GM12864 (cell line): ENCODE measurements at places on chromosomes 4 and X.

DNA sequence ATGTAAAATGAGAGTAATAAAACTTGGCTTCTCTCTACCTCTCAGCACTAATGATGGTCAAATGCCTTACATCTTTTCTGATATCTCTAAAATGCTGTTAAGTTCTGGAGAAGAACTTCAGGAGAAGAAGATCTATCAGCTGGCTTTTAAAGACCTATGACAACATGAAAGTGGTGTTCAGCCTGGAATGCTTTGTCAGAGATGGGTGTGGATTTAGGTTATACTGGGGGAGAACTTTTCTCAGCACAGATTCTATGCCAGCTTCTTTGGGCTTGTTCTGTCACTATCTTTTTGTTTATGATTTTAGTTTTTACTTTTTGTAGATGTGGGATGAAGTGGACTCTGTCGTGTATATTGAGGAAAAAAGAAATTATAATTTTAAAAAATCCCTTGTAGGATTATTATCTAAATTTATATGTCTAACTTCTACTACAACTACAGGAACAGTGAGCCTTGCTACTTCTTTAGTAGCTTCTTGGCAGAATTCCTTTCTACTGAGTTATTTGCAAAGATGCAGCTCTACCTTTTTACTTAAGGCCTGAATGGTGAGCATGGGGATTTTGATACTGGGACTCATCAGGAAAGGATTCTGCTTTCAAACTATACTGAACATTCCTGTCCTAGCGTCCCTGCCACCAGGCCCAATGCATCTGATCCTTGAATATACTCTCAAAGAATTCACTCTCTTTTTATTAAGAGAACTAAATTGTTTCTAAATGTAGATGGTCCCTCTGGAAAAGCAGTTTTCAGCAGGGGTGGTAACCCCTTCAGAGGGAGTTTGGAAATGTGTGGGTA, 19.6 kb downstream of the CYP2U1 start:
- no peak for DNase-seq

DNA sequence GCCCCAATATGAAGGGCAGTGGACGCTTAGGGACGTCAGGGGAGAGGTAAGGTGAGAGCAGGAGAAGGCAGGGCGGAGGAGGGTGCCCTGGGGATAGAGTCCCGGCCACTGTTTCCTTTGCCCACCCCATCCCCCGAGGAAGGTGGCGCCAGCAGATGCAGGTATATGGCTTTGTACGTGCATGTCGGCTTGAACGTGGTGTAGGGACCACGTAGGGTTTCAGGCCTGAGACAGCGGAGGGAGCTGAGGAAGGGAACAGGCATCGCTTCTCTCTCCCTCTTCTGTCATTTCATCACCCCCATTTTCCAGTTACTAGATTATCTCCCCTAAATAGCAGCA, 97.9 kb downstream of the PHKA2 start:
- DNase-seq: no peak

DNA sequence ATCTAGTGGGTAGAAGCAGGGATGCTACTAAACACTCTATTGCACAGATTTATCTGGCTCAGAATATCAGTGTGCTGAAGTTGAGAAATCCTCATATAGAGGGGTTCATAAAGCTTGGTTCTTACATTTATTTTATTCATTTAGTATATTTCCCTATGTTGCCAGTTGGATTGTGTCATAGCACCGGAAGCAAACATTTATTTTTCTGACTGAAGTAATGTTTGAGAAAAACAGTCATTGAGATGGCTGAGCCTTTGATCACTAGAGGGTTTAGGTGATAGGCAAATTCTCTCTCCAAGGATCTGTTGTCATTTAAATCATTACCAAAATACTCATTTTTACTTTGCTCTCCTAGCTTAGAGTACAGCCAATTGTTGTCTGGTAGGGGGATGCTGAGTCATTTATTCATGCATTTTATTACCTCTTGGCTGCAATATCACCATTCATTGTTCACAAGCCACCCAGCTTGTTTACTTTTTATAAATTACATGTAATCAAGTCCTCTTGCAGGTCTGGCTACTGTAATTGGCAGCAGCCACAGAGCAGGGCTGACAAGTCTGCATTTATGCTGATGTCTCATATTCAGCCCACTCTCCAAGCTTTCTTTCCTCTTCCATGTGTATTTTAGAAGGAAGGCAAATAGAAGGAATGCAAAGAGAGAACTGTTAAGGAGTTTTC, 15.2 kb downstream of the GAB1 start:
- DNase-seq: no peak

GRCh38 chr4:139972305-139972704, 181.7 kb downstream of the MAML3 start:
- no peak for DNase-seq
